ENCODE measurements at places on chromosomes 11 and 22. TPM values are rescaled to one million over a fixed set of nuclear protein-coding genes. Genes with fewer than 3 reads are reported as not detected.
A peak's percentile ranks its signal among the peaks of the same experiment; 100 is the strongest.

DNA sequence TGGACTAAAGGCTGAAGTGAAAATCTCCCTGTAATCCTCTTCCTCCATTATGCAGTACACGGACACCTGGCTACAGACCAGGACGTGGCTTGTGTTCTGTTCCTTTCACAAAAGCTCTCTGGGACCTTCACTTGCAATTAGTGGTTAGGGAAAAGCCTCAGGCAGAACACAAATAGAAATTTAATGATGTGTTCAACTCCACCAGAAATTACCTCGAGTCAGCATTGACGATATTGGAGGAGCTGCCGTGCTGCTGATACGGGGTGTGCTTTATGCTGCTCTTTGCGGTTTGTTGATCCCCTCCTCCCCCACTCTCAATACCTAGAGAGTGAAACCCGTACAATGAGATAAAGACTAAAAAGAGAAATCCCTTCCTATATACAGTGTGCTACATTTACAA is 48.9 kb downstream of the POLD3 start:
- DNase-seq = no peak

DNA sequence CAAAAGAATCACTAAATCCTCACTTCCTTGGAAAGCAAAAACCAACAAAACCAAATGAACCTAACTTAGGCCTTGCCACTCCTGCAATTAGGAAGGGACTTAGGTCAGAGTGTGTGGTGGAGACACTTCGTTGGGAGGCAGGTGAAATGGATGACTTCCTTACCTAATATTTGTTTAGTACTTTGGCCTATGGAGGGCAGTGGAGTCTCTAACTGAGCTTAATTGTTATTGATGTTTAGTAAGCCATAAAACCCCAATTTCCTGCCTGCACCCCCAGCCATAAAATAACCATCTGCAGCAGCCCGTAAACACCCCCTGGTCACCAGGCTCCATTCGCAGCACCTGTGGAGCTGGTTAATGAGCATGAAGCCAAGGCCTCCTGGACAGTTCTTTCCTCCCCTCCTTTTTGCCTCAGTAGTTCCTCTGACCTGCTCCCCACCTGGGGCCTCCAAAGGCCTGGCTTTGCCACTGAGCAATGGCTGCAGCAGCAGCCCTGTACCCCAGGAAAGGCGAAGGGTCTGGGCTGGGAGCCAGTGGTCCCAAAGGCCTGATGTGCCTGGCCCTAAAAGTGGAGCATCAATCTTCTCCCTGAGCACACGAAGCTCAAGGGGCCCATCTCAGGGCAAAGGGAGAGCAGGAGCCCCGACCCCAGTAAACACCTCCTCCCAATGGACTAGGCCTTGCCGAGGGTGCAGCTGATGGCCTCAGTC is 15.6 kb upstream of the SYT13 start:
- no peak for DNase-seq

- DNase-seq = no peak
Observed at GRCh38 chr11:128392259-128392658, 195.1 kb downstream of the ETS1 start.

DNA sequence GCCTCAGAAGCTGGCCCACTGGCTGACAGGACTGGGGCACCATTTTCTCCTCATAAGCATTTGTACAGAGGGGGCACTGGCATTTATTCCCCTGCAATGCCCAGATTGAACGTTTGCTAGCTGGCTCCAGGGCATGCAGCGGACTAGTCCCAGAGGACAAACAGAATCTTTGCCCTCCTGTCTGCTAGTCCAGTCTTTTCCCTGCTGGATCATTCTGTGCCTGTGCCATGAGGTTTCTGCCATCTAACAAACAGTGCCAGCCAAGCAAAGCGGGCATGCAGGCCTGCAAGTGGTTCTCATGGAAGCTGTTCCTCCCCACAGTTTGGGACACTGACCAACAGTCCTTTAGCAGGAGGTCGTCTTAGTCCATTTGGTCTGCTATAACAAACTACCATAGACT is 53.4 kb downstream of the KCNJ1 start:
- DNase-seq = no peak

DNA sequence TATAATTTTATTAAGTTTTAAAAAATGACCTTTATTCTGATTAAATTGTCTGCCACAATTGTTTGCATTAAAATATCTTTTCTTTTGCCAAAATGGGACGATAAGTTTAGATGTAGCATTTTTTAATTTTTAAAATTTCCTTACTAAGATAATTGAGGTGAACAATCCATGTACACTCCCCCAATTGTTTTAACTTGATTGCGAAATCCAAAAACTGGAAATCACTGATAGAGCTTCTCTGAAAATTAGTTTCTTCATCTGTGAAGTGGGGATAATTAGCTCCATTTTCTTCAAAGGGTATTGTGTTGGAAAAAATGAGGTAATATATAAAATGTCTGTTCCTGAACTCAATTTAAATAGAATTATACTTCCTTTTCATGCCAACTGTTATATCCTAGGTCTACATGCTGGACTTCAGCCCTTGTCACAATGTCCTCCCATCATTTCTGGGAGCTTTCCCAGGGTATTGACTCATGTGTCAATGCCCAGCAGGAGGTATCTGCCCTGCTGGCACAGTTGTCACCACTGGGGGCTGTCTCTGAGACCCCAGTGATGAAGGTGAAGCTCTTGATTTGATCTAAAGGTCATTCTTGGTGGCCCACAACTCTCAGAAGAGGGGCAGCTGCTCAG is 28.7 kb upstream of the NAV2 start:
- DNase-seq = no peak

DNA sequence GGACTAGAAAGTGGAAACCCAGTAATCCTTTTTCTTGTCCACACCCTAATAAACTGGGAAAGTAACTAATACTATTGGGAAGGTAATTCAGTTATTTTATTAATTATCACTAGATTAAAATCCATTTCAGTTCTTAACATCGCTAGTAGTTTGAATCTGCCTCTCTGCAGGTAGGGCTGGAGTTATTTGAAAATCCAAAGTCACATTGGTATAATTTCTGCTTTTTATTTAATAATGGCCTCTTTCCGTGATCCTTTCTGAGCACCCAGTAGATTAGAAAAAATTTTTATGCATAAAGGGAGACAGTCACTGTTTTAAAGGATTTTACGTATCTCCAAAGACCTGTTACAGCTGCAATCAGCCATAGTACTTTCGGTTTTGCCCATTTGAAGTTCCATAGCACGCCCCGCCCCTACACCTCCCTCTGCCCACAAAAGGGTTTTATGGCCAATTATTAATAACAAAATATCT is 605 bp upstream of the COPB1 start:
- DNase-seq = peak; percentile 42

GRCh38 chr22:27482402-27482801 is 319.2 kb downstream of the MN1 start:
- no peak for DNase-seq

DNA sequence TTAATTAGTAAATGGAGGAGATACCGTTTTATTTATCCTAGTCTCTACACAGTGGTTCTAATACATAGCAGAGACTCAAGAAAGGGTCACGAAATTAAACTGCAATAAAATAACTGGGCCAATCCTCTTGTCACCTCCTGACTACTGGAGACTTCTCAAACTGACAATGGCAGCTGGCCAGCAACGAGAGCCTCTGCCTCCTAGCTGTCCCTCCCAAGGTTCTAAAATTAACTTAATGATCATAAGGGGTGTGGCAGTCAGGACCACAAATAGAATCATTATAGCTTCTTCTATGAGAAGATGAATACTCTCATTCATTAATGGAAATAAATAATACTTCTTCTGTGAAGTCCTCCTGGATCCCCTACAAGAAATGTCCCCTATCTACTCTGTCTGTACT is 63.8 kb upstream of the APOA1 start:
- no peak for DNase-seq

DNA sequence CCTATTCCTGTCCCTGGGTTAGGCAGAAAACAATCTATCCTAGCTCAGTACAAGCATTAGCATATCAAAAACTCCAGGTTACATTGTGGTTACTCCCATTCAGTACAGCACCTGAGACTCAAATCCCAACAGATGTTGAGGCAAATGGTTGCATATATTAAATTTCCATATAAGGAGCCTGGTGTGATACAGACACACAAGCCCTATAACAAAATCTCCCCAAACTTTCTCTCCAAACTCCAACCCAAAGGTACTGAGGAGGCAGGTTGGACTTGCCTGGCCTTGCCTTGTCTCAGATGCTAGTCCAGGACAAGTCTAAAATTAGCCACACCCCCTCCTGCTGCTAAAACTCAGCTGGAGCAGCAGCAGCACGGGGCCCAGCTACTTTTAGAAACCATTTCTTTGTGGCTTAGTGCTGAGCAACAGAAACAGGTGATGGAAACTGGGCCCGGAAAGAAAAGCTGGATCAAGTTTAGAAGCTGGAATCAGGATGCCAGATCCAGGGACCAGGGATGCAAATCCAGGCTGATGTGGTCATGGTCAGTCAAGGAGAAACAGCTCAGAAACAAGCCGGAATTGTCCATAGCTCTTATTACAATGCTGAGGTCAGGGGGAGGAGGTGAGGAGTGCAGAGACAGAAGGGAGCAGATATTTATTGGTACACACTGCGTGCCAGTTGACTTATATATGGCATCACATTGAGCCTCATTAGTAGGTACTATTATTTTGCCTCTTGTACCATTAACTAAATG is 73.7 kb upstream of the AMOTL1 start:
- DNase-seq = no peak

GRCh38 chr11:28296426-28296825 is 188.2 kb downstream of the METTL15 start:
- no peak for DNase-seq

DNA sequence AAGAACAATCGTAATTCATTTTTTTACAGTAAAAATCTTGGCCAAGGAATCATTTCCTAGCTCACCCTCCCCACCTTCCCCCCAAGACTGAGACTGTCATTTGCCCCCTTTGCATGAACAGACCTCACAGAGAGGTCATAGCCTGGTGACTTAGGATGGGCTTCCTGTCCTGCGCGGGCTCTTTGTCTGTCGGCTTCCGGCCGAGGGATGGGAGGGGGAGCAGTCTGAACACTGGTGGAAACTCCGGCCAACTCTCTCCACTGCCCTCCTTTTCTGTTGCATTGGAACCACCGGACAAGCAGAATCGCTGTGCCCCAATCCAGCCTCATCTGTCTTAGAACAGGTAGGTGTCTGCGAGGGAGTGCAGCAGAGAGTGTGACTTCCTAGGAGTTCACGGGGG is 41.7 kb downstream of the TEAD1 start:
- DNase-seq = no peak

DNA sequence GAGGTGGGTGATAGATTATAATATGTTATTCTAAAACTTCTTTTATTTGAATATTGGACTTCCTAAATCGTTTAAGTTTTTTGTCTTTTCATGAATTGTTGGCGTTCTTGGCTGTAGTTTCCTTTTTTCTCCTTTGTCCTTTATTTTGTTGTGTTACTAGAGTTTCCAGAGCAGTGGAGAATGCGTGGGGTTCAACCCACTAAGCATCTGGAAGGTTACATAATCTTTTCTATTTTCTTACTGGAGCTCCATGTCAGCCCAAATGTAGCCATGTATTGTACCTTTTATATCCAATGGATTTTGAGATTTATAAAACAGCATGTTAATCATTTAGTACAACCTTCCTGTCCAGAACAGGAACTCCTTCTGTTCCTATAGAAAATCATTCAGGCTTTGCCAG is 63.2 kb downstream of the PPP6R3 start:
- no peak for DNase-seq

GRCh38 chr11:100632941-100633452 is 54.1 kb upstream of the ARHGAP42 start:
- DNase-seq = no peak

DNA sequence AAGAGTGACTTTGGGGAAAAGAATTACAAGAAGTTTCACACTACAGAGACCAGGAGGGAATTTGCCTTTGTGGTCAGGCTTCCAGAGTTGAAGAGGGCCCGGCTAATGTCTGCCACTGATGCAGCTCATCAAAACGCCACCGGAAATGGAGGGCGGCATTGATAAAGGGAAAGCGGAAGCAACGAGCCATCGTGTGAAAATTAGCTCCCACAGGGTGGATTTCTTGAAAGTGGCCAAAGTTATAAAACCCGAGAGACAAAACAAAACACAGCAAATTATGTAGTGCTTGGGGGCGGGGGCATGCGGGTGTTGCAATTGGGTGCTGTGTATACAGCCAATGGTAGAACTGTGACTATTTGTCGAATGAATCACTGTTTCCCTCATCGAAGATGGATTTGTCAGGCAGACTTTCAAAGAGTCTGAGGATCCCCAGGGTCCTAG is 113.0 kb downstream of the ADAMTS15 start:
- no peak for DNase-seq

- no peak for DNase-seq
Observed at GRCh38 chr11:1049071-1049405, 12.5 kb upstream of the MUC6 start.

DNA sequence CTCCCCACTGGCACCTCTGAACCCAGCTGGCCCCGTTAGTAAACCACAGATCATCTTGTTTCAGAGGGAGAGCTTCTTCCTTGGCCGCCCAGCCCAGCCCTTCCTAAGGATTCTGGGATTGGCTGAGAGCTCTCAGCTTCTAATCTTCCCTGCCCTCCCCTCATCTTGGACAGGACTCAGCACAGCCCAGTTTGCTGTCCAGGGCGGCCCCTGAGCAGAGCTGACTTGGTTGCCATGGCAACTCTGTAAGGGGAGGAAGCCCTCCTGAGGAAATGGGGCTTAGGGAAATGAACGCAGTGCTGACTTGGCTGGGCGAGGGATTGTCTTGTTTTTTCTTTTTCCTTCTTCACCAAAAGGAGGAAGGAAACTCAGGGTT is 4.6 kb downstream of the APOL4 start:
- DNase-seq = no peak

DNA sequence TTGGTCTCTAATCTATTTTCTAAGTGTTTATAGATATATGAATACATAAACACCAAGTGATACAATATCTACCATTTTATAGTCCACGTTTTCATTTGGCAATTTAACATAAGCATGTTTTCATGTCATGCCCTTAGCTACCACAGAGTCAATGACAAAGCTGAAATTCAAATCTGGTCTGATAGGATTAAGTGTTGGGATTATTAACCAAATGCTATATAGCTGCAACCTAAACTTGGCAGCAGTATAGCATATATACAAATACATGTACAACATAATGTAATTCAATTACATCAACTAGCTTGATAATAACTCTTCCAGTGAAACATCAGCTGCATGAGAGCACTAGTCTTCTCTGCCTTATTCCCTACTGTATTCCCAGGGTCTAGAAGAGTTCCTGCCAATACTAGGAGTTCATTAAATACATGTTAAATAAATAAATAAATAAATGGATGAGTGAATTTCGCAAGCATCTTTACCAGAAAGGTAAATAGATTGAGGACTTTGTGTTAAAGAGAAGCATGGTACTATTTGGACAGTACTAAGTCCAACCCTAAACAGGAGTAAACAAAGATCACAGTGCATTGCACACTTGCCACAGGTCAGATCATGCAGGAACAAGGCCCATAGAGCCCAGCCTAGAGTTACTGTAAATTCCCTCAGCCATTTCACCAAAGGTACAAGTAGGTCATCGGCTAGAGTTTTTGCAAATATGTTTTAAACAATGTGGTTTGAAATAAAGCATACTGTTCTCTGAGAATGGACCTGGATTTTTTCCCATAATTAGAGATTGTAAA is 12.8 kb downstream of the SAA4 start:
- DNase-seq = no peak

GRCh38 chr11:110279881-110280280 is 16.5 kb downstream of the RDX start:
- DNase-seq = no peak

The TUT1 gene
- 39.3 TPM for total RNA-seq

The KRTAP5-7 gene
- not detected for total RNA-seq

The FDXACB1 gene
- 2.2 TPM for total RNA-seq

The RAG1 gene
- total RNA-seq = 0.63 TPM

The TEX54 gene
- not detected for total RNA-seq

The VWCE gene
- 1.4 TPM for total RNA-seq

The OR4C15 gene
- total RNA-seq = not detected

The SCN4B gene
- not detected for total RNA-seq

The CFAP300 gene
- total RNA-seq = 1.9 TPM

The ISX gene
- not detected for total RNA-seq

The THAP12 gene
- 47.0 TPM for total RNA-seq
